ENCODE measurements at places on chromosomes 16 and 17.
A peak's percentile ranks its signal among the peaks of the same experiment; 100 is the strongest.

- peak; percentile 95 for DNase-seq
Measured at GRCh38 chr16:88781140-88782077, 3.6 kb downstream of the PIEZO1 start.

DNA sequence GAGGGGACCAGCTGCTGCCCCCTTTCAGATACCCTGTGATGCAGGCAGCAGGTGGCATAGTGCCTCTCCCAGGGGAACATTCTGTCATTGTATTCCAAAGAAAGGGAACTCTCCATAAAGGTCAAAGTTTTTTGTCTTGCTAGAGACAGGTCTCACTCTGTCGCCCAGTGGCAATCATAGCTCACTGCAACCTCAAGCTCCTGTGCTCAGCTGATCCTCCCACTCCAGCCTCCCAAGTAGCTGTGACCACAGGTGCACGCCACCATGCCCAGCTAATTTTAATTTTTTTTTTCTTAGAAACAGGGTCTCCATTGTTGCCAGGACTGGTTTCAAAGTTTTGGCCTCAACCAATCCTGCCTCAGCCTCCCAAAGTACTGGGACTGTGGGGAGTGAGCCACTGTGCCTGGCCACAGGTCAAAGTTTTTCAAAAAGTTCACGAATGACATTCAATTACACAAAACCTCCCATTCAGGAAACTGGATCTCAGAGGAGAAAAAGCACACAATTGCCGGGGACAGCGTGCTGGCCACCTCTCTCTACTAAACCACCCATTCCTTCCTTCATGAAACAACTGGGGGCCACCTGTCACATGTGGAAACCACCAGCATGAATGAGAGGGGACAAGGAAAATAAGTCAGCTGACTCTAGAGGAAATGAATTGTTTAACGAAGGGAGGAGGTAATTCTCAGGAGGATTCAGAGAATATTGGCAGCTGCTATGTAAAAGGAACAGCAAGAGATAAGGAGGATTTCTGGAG lies 80.0 kb downstream of the MARCHF10 start:
- no peak for DNase-seq

DNA sequence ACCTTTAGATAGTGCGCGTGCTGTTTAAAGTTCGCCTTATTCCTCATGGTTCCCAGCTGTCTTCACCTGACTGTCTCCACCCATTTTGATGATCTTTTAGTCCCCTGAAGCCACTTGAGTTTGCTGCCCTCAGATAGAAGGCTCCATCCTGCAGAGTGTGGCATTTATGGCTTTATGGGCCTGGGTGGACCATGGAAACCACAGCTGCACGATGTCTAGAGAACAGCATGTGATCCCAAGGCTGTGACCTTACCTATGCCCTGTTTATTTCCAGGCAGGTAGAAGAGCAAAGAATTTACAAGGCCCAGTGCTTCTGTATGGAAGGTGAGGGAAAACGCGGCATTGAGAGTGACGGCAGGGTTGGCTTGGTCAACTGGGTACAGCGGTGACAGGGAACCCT lies 356.9 kb downstream of the SLC39A11 start:
- no peak for DNase-seq

DNA sequence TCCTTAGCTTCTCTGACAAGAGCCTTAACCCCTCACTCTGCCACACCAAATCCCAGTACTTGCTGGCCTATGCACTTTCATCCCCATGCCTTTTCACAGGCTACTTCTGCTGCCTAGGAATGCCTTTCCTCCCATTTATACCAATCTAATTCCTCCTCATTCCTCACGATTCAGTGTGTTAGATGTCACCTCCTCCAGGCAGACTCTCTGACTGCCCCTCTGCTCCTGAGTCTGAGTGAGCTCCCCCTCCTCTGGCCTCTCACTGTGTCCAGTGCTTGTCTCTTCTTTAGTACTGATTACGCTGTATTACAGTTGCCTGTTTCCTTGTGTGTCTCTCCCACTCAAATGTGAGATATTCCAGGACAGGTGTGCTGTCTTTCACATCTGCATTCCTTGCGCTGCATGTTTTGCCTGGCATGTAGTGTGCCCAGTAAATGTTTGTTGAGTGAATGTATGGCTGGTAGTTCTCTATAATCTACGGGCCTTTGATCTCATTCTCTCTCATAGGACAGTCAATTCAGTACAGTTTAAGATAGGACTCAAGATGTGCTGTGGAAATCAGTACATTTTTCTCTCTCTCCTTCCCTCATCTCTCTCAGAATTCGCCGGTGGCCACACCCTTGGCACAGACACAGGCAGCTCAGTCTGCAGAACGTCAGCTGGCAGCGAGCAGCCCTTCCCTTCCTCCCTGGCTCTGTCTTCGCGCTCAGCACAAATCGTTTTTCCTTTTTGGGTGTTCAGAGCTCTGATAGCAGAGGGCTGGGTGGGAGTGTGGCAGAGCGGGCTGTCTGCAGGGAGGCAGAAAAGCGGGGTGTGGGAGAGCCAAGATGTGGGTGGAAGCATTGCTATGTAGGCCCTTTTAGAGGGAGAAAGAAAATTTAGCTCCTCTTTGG lies 18.5 kb downstream of the ARL4D start:
- no peak for DNase-seq

DNA sequence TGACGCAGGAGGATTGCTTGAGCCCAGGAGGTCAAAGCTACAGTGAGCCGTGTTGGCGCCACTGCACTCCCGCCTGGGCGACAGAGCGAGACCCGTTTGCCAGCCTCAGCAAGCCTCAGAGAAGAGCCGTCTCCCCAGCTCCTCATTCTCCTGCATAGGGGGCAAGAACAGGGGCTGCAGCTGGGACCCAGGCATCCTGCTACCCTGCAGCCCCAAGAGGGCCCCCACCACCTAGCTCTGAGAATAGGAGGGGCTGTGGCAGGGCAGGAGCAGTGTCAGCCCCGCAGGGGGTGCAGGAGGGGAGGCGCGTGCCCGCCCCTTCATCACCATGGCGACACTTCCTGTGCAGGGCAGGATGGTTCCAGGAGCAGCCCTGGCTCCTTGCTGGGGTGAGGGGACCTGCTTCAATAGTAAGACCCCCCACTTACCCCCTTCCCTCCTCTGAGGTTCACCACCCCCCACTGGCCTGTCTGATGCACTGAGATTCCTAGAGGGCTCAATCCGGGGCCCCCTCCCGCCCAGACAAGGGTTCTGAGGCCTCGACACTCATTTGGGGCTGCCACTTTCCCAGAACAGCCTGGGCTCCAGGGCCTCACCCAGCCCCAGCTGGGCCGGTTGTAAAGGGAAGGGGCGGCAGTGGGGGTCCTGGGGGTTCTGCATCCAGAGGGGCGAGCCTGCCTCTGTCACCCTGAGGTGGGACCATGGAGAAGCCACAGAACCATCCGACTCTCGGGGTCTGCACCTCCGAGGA lies 20.2 kb downstream of the VASN start:
- no peak for DNase-seq

GRCh38 chr16:68079626-68080344 lies 5.4 kb upstream of the NFATC3 start:
- peak; percentile 89 for DNase-seq

GRCh38 chr16:89687092-89687940 lies 827 bp downstream of the CDK10 start:
- DNase-seq = no peak

GRCh38 chr17:1487939-1488825 lies 4.3 kb downstream of the MYO1C start:
- peak; percentile 78 for DNase-seq

DNA sequence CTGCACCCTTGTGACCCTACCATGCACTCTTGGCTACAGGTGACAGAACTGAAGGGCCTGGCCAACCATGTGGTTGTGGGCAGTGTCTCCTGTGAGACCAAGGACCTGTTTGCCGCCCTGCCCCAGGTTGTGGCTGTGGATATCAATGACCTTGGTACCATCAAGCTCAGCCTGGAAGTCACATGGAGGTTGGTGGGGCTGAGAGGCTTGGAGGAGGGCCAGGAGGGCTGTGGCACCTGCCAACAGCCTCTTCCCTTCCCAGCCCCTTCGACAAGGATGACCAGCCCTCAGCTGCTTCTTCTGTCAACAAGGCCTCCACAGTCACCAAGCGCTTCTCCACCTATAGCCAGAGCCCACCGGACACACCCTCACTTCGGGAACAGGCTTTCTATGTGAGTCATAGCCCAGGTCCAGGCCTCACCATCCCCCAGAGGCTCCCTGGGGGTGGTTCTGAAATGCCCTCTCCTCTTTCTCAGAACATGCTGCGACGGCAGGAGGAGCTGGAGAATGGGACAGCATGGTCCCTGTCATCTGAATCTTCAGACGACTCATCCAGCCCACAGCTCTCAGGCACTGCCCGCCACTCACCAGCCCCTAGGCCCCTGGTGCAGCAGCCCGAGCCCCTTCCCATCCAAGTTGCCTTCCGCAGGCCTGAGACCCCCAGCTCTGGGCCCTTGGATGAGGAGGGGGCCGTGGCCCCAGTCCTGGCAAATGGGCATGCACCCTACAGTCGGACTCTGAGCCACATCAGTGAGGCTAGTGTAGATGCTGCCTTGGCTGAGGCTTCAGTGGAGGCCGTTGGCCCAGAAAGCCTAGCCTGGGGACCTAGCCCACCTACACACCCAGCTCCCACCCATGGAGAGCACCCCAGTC lies 13.0 kb downstream of the RIPOR1 start:
- no peak for DNase-seq

DNA sequence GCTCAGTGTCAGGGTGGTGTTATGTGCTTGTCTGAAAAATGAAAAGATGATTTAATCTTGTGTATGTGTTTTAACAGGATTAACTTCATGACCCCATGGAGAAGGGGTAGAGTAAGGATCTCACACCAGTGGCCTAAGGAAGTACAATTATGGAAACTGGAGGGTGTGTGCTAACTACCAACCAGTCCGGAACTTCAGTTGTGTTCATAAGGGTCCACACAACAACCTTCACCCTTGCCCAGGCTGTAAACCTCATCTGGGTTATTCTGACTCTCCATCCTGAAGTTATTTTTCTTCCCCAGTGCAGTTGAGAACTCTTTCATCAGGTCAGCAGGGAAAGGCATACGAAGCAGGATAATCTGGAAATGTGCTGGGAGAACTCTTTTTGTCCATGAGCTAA lies 158.9 kb downstream of the MAP2K6 start:
- DNase-seq = no peak

- DNase-seq = no peak
Measured at GRCh38 chr16:56683424-56684172, 1.3 kb downstream of the MT1X start.

- no peak for DNase-seq
Measured at GRCh38 chr16:84196727-84197394, 5.9 kb downstream of the ADAD2 start.

DNA sequence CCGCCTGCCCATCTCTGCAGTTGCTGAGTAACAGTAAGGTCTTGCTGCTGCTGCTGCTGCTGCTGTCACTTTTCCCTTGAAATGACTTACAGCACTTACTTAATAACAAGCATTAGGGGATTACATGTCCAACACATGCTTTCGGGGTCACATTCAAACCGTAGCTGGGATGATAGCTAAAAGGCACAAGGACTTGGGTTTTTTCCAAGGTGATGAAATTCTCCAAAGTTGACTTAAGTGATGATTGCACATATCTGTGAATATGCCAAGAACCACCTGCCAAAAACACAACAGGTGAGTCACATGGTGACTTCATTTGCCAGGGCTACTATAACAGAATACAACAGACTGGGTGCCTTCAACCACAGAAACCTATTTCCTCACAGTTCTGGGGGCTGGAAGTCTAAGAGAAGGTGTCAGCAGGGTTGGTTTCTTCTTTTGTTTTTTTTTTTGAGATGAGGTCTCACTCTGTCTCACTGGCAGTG lies 121.9 kb upstream of the TNRC6C start:
- DNase-seq = peak; percentile 85

DNA sequence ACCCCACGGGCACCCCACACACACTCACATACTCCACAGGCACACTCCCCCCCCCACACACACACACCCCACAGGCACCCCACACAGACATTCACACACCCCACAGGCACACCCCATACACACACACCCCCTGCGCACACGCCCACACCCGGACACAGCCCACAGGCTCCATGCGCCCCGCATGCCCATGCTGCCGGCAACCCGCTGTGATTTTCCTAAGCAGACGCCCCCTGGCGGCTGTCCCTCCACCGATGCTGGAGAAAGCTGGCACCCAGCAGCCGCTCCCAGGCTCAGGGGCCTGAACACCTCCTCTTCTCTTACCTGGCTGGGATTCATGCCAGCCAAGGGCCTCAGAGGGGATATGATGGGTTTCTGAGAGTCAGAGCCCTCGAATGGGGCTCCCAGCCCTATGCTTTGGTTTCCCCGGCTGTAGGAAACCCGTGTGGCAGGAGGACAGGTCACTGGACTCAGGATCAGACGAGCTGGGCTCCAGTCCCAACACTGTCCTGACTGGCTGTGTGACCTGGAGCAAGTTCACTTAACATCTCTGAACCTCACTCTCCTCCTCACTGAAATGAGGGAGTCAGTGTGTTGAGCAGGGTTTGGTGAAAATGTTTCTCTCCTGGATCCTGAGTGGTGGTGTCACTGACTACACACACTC lies 19.6 kb upstream of the TNFRSF13B start:
- peak; percentile 82 for DNase-seq

DNA sequence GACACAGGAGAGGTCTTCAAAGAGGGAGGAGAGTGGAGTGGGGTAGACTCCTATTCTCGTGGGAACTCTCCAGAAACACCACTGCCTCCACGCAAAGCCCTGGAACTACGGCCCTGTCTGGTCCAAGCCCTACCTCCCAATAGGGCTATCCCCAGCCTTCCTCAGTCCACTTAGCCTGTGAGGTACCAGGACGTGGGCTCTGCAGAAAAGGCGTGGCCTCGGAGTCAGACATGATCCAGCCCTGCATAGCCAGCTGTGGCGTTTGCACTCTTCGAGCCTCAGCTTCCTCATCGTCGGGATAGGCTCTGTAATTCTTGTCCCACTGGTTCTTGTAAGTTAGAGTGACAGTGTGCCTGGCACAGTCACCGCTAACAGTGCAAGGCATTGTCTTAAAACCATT lies 13.8 kb downstream of the ENDOV start:
- no peak for DNase-seq

- peak; percentile 42 for DNase-seq
Measured at GRCh38 chr16:57403965-57404817, at the start of gene CCL17. CCL17 (plus strand) TSS chr16:57404767; CDS start chr16:57413933, 9,166 bp downstream.

DNA sequence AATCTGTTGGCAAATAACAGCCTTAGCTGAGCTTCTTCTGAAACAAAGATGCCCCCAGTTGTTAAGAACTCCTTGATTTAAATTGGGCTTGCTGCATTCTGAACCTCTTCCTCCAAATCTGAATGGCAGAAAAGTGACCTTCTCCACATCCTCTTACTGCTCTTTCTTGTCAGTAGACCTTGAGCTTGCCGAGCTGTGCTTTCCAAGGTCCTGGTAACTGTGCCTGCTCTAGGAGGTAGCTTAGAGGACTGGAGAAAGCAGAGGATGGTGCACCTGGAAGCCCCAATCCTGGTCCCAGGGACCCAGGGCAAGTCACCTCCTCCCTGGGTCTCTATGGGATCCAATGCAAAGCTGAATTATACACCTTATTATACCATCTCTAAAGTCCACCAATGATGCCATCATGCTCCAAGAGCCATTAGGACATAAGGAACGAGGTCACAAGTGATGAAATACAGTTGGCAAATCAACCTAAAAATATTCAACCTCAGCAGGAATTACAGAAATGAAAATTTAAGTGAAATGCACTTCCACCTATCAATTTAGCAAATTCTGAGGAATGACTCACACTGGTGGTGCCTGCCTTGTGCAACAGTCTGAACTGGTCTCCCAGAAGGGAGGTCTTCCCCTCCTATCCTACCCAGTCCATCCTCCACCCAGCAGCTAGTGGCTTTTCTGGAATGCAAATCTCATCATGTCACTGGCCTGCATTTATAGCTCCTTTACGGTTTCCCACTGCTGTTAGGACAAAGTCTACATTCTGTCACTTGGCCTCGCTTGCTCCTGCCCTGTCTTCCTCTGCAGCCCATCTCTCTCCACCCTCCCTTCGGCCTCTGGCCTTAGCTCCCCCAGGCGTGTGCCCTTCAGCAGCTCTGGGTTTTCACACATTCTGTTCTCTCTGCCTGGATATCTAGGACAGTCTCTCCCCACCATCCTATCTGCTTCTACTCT lies 36.6 kb downstream of the TOM1L2 start:
- DNase-seq = peak; percentile 95

Data from inflammatory macrophage treated with lipopolysaccharide for 1 hour (primary cell).